ENCODE measurements at places on chromosomes 5 and 9.

GRCh38 chr9:136761545-136761981, 2.8 kb downstream of the LCN15 start:
- DNase-seq, result no peak

DNA sequence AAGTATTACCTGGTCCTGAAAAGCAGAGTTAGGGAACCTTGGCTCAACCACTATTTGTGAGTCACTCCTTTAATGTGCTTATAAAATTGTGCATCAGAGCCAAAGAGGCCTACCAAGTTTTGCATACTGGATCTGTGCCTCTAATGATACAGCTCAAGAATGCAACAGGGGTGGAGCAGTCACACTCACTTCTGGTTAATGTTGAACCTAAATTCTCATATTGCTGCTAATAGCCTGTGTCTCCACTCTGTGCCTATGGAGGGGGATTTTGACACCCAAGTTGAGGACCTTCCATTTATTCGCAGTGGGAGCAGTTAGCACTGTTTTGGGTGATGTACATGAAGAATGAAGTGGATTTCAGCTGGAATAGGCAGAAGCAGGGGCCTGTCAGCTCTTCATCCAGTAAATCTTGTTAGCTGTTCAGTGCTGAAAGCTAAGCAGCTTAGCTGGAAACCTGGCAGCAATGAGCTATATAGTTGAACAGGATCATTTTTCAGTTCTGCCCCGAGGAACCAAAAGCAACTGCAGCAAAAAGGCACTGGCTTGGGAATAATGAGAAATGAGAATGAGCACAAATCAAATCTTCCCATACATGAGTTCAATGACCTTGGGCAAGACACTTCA, 9.7 kb downstream of the SH3TC2 start:
- DNase-seq, result no peak

GRCh38 chr5:21642312-21642711, 1210.8 kb downstream of the CDH12 start:
- no peak for DNase-seq

DNA sequence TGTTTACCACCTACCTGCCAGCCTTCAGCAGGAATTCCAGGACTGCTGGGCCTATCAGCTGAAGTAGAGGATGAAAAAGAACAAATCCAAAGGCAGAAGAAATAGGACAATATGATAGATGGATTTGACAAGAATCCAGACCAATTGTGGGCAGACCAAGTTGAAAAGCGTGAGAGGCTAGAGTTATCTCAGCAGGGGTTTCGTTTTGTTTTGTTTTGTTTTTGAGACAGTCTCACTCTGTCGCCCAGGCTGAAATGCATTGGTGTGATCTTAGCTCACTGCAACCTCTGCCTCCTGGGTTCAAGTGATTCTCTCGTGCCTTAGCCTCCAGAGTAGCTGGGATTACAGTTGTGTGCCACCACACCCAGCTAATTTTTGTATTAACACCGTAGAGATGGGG, 113.2 kb downstream of the PALM2AKAP2 start:
- no peak for DNase-seq

DNA sequence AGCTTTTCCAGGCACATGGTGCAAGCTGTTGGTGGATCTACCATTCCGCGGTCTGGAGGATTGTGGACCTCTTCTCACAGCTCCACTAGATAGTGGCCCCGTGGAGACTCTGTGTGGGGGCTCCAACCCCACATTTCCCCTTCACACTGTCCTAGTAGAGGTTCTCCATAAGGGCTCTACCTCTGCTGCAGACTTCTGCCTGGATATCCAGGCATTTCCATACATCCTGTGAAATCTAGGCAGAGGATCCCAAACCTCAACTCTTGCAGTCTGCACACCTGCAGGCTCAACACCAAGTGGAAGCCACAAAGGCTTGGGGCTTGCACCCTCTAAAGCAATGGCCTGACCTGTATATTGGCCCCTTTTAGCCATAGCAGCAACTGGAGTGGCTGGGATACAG, 283.4 kb upstream of the KLF4 start:
- DNase-seq, result no peak

GRCh38 chr5:176866707-176867310, 32.3 kb downstream of the HK3 start:
- no peak for DNase-seq

DNA sequence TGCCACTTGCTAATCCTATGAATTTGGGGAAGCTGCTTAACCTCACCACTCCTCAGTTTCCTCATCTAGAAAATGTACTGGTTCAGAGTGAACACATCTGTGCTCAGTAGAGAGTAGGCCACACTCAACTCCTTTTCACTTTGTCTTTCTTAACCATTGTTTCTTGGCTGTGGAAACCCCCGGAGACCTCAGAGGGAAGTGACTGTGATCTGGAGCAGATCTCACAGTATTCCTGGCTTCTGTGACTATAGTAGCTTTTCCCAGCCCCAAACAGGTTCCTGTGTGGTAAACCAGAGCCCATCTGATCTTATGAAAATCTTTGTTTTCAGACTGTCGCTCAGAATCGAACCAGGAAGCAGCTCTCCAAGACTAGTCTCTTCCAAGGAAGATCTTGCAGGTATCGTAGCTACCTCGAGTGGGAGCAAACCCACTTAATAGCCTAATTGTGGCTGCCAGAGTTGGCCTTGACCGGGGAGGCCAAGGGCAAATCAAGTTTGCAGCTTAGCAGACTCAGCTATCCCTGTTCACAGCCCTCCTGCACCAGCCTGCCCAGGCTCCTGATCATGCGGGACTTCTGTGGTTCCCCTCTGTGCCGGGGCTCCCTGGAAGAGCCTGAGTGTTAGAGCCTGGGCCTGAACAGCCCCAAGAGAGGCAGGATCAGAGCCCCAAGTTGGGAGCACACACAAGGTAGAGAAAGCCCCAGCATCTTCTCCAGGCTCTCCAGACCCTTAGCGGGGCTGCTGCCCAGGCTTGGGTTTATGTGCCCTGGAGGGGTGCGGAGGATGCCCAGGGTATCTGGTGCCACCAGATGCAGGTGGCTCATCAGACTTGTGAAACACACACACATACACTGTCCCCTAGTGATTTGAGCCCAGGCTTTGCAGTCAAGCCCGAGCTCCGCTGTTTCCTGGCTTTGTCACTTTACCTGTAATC, 52.2 kb upstream of the ANGPTL2 start:
- no peak for DNase-seq

GRCh38 chr5:95759634-95760033, 28.5 kb downstream of the RHOBTB3 start:
- no peak for DNase-seq

DNA sequence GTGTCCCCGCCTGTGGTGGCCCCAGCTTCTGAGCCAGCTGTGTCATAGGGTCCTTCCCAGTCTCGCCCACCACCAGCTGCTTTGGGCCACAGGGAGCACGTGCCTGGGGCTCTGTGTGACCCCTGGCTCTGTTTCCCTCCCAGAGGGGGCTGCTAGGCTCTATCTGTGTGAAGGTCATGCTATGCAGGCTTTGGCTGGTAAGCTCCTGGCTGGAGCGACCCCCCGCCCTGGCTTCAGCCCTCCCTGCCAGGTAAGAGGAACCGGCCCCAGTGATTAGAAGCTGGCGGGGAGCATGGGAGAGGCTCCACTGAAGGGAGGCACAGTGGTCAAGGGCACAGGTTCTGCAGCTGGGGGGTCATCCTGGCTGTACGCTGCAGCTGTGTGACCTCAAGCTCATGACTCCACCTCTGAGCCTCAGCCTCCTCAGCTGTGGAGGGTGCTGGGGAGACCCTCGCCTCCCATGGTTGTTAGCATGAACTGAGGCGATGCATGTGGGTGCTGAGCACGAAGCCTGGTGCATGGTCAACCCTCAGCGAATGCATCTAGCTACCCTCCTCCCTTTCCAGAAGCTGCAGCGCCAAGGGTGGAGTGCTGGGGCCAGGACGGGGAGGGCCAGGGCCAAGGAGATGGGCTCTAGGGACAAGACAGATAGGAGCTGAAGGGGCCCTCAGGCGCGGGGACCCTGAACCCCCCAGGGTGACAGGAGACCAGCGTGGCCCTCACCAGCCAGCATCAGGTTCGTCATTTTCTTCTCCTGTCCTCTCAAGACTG, 163.8 kb upstream of the MVB12B start:
- DNase-seq, result no peak

- no peak for DNase-seq
These were observed 111.1 kb upstream of the KLF9 start for GRCh38 chr9:70525519-70525918.

DNA sequence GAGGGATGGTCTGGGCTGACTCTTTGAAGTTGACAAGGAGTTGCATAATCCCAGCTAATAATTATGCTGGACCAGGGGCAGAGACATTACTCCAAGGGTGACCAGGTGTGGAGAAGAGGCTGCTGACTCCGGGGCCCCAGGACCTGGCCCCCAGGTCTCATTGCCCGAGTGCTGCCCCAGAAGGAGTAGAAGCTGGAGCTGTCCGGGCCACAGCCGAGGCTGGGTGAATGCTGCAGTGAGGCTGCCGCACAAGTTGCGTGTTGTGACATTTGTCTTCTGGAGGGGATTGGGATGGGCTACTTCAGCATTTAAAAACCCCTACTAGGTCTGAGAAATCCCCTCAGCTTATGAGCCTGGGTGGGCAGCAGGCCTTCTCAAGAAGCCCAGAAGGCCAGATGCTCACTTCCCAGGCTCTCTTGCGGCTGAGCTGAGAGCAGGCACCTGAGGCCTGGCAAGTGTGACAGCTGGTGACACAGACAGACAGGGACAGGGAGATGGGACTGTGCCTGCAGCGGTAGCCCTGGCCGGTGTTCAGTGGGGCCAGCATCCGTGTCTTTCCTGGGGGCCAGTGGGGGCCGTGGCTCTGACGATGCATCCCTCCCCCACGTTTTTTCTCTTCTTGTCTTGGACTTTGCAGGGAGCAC, 122.8 kb downstream of the KCNIP1 start:
- DNase-seq, result no peak

DNA sequence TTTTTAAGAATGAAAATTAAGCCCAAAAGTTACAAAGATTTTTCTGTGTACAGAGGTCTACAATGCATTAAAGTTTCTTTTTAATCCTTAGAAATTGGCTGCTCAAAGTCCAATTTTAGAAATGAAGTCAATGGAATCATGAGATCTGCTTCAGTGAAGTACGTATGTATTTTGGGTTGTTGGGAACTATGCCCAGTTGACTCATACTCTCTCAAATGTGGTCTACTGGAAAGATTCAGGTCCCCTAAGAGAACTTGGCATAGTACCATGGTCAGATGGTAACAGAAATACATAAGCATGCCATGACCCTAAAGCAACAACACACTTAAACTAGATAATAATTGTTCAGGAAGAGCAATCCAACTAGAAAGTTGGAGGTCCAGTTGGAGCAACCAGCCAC, 23.0 kb downstream of the FBLL1 start:
- DNase-seq, result no peak

DNA sequence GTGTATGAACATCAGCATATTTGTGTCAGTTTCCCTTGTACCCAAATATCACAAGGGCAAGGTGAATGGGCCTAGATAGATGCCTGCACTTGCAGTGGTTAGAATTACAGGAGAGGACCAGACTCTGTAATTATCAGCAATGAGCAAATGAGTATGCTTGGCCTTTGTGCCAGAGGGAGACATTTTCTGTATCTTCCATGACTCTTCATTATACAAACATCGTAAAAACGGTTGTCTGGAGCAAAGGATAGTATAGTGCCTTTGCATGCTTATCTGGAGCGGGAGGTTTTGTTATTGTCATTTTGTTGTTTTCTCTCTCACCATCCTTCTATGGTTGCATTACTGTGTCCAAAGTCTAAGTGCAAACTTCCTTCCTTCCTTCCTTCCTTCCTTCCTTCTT, 1568.5 kb upstream of the NUDT12 start:
- DNase-seq, result no peak

DNA sequence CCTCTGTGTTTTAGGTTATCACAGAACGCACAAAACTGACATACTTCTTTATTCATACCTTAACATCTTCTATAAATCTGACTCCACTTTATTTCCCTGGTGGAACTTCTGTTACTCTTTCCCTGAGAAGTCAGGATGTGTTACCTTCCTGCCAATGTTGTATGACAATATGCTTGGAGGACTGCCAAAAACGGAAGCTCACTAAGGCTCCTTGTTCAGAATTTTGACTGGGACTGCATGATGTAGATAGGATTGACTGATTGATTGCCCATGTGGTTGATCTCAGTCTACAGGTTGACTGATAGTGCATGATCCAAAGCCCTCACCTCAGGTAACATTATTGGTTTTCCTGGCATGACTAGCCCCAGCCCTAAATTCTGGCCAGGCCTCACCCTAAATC, 319.4 kb downstream of the TLR4 start:
- no peak for DNase-seq

GRCh38 chr5:132746592-132746953, 653 bp upstream of the CCNI2 start:
- no peak for DNase-seq

DNA sequence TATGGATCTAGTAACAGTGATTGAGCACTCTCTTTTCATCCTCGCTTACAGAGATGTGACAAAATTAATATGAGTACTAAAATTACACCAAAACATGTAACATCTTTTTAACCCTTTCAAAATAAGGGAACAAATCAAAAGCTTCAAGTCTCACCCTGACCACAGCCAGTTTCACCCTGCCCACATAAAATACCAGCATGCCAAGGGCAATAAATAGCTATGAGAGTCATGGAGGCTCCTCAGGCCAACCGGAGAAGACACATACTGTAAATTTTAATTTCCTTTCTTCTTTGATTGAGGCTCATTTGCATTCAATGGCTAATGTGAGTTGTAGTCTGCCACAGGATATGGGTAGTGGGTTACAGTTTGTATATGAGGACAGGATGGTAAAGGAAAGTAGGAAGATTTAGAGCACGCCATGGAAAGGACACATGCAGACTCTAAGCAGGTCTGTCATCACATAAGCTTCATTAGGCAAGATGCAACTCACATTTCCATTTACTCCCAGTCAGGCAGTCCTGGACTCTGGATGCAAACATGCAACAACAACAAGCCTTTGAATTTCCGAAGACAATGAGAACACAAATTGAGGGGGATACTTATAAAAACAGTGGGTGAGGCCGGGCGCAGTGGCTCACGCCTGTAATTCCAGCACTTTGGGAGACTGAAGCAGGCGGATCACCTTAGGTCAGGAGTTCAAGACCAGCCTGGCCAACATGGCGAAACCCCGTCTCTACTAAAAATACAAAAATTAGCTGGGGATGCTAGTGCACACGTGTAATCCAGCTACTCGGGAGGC, 11.3 kb downstream of the IL4 start:
- DNase-seq, result no peak

GRCh38 chr5:174850565-174851169, 126.3 kb downstream of the MSX2 start:
- no peak for DNase-seq

DNA sequence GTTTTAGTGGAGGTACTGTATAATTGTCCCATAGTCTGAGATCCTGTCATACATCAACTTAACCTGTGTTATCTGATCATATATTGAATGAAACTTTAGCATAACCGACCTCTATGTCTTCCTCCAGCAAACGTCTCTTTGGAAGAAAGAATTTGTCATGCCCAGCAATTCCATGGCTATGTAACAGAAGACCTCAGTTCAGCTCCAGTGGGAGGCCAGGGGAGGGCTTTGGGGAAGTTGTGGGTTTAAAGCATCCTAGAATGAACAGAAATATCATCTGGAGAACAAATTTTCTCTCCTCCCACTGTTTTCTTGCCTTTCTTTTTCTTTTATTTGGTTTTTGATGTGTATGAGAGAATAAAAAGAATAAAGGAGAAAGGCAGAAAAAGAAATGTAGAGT, 164.5 kb downstream of the GAS1 start:
- DNase-seq, result no peak
